Natural killer cell treated with Interleukin-12 subunit alpha and Interleukin-12 subunit beta and Interleukin-15 and Interleukin-18, amount 100 ng/mL, for 72 hours (primary cell): ENCODE measurements at places on chromosomes 5 and 9.

GRCh38 chr5:155649666-155650065, 636.1 kb downstream of the KIF4B start:
- no peak for DNase-seq

- DNase-seq = no peak
Measured at GRCh38 chr5:68991279-68992084, 102.3 kb upstream of the SLC30A5 start.

DNA sequence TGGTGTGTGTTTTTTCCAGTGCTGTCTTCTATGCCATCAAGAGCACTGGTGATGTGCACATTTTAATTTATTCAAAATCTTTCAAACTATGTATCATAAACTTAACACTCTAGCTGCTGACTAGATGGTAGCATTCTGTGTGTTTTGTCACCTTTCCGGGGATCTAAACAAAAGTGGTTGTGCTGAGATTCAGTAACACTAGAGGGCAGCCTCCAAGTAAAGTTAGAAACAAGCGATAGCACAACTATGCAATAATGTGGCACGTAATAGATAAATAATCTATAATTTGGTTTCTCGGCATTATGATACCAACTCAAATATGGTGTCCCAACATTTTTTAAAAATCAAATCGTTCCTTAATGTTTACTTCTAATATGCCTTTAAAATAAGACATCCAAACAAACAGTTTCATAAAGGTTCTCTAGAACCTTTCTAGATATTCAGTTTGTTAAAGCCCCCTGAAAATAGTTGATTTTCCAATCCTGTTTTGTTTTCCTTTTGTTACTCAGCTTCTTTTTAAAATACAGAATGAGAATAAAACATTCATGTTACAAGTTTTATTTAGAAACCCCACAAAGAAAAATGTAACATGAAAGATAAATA, 16.9 kb downstream of the SEMA6A start:
- DNase-seq = no peak

- no peak for DNase-seq
Measured at GRCh38 chr9:15142878-15143534, 164.0 kb downstream of the TTC39B start.

GRCh38 chr9:35904338-35904737, 1.7 kb upstream of the HRCT1 start:
- no peak for DNase-seq

GRCh38 chr5:6236858-6237481, 141.4 kb downstream of the MED10 start:
- DNase-seq = no peak

DNA sequence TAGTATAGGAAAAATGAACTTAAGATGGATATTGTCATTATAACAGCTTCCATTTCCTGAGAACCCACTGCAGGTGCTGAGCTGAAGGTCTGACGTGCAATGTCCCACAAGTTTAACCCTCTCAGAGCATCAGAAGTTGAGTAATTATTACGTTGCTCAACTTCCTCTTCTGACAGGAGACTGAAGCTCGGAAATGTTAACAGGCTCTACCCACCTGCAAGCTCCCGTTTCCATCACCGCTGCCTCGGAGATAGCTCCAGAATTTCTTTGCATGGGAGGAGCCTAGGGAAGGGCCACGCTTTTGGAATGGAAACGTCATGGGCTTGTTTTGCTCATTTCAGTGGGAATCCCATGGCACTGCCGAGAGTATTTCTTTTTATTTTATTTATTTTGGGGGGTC, 1.0 kb upstream of the NTMT1 start:
- no peak for DNase-seq

DNA sequence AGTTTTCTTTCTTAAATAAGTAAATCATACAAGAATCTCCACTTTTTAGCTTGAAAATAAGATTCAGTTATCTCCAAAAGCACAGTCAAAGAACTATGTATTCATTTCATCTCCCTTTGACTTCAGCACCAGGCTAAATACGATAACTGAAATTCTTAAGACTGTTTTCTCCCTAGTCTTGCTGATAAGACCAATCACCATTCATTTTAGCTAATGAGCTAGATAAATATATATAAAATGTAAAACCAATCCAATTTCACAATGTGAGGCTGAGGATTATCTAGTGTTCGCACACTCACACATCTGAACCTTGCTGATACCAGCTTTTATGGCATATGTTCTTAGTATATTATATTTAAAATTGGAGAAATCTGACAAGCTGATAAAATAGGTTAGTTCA, 17.3 kb upstream of the ZNF622 start:
- no peak for DNase-seq

DNA sequence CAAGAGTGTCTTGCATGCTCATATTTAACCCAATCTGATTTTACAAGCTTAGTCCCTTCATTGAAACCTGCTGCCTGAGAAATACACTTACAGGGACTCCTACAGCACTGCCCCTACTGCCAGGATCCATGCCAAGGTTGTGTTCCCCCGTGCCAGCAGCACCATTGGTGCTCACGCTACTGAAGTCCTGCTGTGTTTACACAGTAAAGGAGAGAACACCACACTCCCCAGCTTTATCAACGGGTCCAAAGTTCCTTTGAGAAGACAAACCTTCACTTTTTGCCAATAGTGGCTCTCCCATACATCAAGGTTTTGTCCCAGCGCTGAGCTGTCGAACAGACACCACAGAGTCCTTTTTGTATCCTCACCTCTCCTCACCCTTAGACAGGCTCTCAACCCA, 155.1 kb upstream of the WWC1 start:
- no peak for DNase-seq

GRCh38 chr5:158287643-158288271, 428.8 kb upstream of the CLINT1 start:
- no peak for DNase-seq

DNA sequence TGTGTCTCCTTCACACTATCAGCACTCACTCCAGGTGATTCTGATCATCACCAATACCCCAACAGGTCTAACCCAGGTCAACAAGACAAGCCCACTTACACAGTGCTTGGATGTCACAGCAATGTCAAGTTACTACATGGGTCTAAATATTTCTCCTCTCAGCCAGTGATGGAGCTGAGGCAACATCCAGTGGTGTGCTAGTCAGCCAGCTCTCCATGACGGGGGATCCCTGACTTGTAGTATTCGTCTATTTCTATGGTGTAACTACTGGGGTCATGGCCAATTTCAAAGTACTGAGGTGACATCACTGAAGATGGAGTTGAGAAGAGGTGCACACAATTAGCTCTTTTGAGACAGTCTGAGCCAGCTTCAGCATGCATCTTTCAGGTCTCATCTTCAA, 31.1 kb downstream of the ADRB2 start:
- DNase-seq = no peak

- DNase-seq = no peak
Measured at GRCh38 chr5:16656561-16657191, 39.9 kb upstream of the RETREG1 start.

DNA sequence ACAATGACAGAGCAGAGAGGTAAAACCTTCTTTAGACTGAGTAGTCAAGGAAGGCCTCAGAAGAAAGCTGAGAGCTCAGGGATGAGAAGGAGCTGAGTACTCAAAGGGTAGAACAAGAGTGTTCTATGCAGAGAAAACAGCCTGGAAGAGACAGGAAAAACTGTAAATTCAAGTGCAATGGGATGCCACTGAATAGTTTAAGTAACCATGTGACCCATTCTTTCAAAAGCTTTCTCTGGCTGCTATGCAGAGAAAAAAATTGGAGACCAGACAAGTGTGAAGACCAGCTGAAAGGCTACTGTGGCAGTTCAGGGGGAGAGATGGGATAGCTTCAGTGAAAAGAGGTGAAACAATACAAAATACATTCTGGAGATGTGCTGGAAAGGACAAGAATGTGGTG, 61.3 kb upstream of the RNF38 start:
- no peak for DNase-seq

DNA sequence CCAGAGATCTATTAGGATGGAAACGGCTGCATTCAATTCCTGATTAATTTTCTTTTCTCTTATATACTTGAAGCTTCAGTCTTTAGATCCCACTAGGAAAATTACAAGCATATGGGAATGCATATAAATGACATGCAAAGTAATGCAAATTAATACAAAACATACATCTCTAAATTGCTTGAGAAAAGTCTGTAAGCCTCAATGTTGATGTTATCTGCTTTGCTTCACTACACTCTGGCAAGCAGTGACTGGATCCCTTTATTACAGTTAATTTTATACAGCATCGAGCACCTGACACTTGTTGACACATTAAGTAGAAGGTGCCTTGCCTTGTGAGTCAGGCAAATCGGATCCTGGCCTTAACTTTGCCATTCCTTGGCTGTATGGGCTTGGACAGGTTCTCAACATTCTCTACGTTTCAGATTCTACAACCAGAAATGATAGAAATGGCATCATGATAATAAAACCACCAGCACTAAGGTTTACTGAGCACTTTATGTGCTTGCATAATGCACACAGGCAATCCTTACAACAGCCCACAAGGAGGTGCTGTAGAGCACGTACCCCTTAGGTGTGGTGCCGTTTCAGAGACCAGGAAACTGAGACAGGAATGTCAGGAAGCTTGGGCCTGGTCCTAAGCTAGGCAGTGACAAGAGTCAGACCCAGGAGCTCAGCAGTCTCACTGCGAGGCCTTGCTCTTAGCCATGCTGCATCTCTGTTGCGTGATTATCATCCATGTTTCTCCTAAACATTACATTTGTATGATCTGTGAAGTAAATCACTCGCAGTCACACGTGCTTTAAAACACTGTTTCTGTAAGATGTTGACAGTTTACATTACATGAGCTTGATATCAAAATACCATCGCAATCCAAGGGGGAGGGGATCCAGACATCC, 2.7 kb downstream of the GCNT4 start:
- peak; percentile 81 for DNase-seq

GRCh38 chr9:77523891-77524290, 124.2 kb downstream of the GNA14 start:
- no peak for DNase-seq

- DNase-seq = no peak
Measured at GRCh38 chr9:136684799-136685198, 2.5 kb downstream of the AGPAT2 start.

DNA sequence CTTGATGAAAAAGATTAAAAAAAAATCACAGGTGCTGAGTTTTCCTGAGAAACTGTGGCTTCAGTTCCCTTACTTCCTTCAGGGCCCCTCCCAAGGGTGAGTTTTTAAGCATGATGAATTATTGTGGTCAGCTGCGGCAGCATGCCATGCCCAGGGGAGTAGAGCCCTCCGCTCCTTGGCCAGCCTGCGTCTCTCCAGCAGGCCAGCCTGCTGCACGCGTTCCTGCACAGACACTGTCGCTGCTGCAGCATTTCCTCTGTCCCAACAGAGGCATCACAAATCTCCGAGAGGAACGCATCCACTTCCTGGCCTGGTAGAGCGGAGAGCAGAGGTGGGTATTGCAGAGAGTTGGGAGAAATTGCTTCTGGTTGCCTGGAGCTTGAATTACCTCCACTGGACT, 26.1 kb upstream of the GLRA1 start:
- no peak for DNase-seq

GRCh38 chr9:129175515-129175824, 2.6 kb downstream of the IER5L start:
- DNase-seq = no peak

DNA sequence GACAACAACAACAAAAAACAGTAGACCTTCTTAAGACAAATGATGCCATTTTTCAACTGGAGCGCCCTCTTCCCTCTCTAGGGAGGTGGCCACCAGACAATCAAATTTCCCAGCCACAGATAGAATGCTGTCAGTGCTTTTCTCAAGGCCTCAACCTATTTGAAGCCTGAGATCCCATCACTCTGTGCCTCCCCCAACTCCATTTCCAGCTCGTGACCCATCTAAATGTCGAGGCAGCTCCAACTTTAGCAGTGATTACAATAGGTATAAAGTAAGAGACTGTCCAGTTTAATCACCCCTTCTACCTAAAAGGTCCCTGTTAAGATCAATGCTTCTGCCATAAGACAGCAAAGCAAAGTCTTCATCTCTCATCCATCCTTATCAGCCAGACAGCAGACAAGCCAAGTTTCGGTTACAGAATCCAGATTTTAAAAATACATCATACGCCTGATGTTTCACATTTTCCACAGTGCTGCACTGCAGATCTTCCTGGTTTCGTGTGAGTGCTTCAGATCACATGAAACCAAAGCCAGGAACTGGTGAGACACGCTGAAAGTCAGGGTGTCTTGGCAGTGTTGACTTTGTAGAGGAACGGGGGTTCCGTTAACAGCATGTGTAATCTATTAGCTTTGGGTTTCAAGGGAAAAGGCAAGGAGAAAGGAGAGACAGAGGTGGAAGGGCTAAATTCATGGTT, 447.8 kb downstream of the ENC1 start:
- DNase-seq = no peak

DNA sequence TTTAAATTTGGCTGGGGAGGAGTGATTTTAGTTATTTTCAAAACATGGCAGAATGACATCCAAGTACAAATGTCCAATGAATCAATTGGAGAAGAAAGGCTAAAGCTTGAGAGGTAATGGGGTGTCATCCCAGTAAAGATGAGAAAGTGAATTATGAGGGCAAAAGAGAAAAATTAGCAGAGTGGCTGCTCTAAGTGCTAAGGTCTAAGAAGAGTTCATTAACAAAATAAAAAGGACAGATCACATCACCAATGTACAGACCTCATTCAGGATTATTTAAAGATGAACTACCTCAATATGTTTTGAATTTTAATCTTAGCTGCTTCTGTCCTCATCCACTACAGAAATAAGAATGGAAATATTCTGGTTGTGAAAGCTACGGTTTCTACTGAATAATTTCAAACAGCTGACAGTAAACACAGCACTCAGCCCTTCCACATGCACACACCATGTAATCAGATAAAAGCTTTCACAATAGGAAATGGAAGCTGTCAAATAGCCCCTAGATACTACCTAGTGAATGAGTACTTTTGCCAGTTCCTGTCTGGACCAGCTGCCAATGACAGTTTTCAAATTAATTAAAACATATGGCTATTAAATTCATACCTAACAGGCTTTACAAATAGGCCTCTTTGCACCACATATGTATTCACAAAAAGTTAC, 171.5 kb downstream of the SSBP2 start:
- DNase-seq = no peak

DNA sequence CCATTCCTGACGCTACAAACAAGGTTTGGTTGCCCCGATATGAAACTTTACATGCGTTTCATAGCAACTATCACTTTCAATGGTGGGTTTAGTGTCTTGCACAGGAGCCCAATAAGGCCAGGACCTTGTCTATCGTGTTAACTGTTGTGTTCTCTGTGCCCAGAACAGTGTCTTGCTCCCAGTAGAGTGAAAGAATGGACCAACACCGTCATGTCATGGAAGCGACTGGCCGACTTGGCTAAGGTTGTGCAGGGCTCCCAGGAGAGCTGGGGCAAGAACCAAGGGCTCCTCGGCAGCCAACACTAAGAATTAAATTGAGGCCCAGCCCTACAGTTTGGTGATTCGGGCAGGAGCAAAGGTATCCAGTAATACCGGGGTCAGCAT, 498 bp upstream of the ARHGEF37 start:
- DNase-seq = no peak

GRCh38 chr5:168401880-168402279, 84.4 kb upstream of the RARS1 start:
- DNase-seq = no peak
